ENCODE measurements at places on chromosomes 7 and 10. TPM values are rescaled to one million over a fixed set of nuclear protein-coding genes. Genes with fewer than 3 reads are reported as not detected.

DNA sequence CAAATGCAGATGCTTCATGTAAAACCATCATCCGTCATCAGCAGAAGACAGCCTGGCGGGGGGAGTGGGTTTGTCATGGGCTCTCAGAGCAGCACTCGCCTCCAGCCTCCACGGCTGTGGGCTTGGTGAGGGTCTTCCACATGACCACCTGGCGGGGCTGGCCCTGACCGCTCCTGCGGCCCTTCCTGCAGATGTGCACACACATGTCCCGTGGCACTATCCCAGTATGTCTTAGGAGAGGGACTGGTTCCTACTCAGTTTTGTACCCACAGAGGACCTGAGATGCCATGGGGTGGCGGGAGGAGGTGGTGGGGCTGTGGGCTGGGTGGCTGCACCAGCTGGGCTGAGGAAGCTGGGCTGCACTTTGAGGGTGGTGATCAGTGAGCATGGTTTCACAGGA, 4.7 kb downstream of the IDI2 start:
- peaks cover 24% of the 10 kb centered on the region for H3K36me3 ChIP-seq
- H3K4me3 ChIP-seq, result no peak overlapping the region
- no peaks in the 10 kb centered on the region for H3K27me3 ChIP-seq
- no peak for DNase-seq
- no peak overlapping the region for H3K27ac ChIP-seq

DNA sequence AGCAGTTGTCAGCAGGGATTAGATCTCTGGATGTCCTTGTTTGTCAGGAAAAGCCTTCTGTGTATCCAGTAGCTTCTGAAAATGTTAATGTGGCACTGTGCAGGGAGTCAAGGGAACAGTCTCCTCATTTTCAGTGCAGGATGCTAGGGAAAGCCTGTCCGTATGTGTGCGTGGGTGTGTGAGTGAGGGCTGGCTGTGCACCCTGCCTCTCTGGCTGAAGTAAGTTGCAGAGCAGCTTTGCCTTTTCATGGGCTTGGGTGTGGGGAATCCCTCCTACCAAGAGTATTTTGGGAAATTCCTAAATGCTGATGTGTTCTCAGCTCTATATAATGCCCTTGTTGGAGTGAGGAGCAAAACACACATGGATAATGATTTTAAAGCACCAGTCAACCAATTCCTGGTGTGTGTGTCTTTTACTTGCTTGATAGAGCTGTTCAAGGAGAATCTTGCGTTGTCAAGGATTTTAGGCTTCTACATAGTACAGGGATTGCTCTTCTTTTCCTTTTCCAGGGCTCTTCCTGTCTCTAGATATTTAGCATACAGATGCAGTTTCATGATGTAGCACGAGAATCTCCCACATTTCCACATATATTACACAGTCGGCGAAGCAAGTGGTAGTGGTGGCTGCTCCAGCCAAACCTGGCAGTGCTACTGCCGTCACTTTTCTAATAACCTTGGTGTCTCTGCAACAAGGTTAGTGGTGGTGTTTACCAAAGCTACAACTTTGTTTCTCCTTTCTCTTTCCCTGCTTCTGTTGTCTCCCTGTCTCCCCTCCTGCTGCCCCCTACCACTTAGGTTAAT, 92.8 kb downstream of the MCU start:
- H3K4me1 ChIP-seq, result peaks cover 59% of the 10 kb centered on the region
- no peak overlapping the region for H3K27ac ChIP-seq
- no peaks in the 10 kb centered on the region for H3K27me3 ChIP-seq

DNA sequence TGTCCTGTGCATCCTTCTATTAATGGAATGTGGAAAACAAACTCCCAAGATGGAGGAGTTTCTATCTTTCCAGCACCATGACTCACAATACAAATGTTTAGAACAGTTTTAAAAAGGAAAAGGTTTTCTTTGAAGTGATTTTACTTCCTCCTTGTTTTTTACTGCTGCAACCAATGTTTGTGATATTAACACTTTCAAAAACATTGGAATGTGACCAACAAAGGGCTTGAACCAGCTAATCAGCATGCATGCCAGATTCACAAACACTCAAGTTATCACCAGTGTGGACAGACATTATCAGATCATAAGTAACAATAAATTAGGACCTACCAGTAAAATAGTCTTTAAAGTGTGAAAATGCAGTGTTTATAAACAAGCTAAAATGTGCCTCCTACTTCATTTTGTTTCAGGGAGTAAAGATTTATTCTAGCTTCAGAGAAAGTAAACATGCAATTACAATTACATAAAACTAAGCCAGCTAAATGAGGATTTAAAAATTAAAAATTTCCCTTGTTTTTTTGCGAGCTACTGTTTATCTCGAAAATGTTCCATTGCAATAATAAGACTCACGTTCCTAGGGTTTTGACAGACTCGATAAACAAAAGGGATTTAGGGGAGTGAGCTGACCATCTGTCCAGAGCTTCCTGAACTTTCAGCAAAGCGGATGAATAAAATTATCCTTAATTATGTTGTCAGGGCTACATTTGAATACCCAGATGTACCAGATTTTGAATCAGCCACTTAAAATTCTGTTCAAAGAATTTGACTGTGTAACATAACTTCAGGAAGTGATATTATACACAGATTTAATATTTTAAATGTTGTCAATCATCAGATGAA, 29.8 kb downstream of the CPVL start:
- no peak overlapping the region for H3K4me3 ChIP-seq
- no peaks in the 10 kb centered on the region for H3K36me3 ChIP-seq
- peak overlapping the region; percentile 42 for H3K27ac ChIP-seq
- no peaks in the 10 kb centered on the region for H3K27me3 ChIP-seq
- peak; percentile 39 for DNase-seq

DNA sequence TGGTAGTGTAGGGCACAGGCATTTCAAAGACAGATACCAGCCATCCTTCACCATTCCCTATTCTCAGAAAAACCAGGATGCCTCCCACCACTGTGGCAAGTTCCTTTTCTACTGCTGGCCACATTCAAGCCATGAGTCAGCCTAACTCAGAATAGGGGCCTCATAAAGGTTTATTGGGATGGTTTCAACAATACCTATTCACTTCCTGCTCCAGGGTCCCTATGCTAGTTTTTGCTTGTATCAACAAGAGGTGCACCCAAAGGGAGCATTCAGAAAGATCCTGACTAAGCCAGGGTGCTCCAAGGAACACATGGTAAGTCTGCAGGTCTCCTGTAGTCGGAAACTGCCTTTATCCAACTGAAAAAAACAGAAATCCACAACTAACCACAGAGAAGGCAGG, 76.9 kb upstream of the EGR2 start:
- no peak overlapping the region for H3K27ac ChIP-seq
- H3K36me3 ChIP-seq, result no peaks in the 10 kb centered on the region
- H3K4me1 ChIP-seq, result no peaks in the 10 kb centered on the region
- H3K27me3 ChIP-seq, result no peaks in the 10 kb centered on the region
- H3K4me3 ChIP-seq, result no peak overlapping the region

GRCh38 chr10:90977162-90977854, 56.4 kb upstream of the ANKRD1 start:
- H3K27ac ChIP-seq, result no peak overlapping the region
- no peak for DNase-seq
- no peaks in the 10 kb centered on the region for H3K36me3 ChIP-seq
- H3K27me3 ChIP-seq, result no peaks in the 10 kb centered on the region

DNA sequence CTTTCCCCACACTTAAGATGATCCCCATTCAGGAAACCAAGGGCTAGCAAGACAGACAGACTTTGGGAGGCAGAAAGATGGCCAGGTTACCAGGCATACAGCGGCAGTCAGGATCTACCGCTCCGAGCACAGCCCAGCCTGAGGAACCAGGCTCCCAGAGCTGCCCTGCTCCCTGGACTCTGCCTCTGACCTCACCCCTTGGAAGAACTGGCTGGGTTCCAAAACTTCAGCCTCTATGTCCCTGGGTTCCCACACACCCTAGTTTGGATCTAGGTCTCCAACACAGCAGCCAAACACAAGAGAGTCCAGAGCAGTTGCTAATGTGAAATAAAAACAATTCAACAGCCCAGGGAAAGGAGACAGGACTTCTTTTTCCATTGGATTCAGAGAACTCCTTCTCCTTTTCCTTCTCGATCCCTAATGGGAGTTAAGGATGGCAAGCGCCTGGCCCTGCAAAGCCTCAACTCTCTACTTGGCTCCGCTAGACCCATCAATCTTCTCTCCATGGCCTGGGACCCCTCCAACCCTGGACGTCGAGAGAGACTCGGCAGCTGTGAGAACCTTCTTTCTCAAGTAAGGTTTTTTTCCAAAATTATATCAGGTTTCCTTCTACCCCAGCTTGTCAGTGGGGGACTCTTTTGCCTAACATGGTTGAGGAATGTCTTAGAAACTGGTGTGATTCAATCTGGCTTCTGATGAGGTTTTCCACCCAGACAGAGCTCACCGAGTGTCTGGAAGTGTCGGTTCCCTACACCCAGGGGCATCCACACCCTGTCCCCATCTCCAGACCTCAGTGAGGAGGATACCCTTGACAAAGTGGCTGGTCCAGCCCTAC, 219.6 kb downstream of the KCNMA1 start:
- H3K27me3 ChIP-seq, result no peaks in the 10 kb centered on the region
- H3K27ac ChIP-seq, result no peak overlapping the region
- H3K36me3 ChIP-seq, result no peaks in the 10 kb centered on the region

MYO1G gene
- polyA plus RNA-seq, result 3.2 TPM

TUBB8 gene
- polyA plus RNA-seq, result not detected

EZH2 gene
- 10.1 TPM for polyA plus RNA-seq

TRIM74 gene
- 6.2 TPM for polyA plus RNA-seq

CYP26A1 gene
- not detected for polyA plus RNA-seq

MGAM2 gene
- not detected for polyA plus RNA-seq

SUGCT gene
- polyA plus RNA-seq, result 3.7 TPM

VAX1 gene
- not detected for polyA plus RNA-seq
